Fibroblast of the aortic adventitia (primary cell): ENCODE measurements at places on chromosomes 16 and 17.

GRCh38 chr17:68567581-68567980 is 33.6 kb downstream of the FAM20A start:
- no peak for DNase-seq

DNA sequence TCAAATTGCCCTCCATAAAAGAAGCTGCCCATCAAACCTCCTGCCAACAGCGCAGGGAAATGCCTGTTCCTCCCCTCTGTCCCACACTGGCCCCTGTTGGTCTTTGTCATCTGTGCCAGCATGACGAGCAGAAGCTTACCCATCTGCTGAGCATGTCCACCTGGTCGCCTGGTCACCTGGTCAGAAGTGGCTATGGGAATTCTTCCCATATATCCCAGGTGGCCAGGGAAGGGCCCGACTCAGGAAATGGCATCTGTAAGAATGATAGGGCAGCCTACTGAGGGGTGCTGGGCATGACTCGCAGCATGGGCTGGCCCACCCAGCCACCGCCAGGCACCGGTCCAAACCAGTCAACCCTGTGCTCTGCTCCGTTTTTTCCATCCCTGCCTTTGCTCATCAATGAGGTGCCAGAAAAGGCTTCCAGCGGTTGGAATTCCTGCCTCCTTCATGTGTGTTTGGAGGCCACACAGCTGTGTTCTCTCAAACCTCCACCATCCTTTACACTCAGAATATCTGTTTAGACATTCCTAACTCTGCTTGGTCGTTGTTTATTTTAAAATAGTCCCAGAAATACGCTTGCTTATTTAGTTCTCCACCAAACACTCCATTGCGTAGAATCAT is 145.2 kb downstream of the CLEC16A start:
- DNase-seq, result peak; percentile 67

DNA sequence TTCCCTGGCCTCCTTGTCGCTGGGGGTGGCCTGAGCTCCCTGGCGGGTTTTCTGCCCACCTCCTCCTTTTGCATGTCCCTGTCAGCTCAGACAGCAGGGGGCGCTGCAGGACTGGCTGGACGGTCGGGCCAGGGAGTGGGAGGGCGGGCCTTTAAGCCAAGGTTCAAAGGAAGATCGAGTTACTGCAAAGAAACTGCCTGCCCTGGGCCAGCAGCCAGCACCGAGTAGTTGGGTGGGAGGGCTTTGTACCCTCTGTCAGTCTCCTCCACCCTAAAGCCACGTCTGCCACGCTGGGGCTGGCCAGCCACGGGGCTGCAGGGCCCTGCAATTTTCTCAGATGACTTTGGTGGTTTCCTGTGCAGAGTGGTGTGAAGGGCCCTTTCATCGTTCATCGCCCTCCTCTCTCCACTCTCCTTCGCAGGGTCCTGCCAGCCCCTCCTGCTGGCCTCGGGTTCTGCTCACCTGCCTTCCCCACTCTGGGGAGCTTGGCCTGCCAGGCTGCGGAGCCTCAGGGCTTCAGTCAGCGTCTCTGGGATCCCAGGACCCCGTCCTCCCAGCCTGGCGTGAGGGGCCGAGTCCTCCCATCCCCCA is 12.3 kb downstream of the GPR142 start:
- DNase-seq, result peak; percentile 74

DNA sequence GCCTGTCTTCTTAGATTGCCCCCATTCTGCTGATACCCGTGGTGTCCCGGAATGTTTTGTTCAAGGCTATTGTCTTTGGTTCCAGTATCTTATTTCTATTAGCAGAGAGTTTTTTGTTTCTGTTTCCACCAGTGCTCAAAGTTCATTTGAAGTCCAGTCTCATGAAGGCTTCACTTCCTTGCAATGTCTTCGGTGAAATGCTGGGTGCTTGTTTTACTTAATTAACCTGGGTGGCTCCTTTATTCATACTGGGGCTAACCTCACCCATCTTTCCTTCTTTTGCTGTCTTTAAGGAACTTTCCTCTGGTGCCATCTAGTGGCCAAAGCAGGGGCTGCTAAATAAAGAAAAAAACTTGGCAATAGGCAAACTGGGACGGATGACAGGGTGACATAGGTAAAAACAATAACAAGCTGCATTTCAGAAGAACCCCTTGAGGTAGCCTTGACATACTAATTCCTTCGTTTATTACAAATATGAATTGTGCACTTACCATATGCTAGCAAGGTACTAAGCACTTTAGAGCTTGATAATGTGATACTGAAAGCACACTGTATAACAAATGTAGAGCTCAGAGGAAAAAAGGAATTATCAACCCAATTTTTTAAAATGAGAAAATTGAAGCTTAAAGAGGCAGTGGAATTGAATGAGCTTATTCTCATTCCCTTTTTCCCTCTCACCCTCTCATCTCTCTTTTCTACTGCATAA is 2.8 kb upstream of the SMIM36 start:
- peak; percentile 78 for DNase-seq

GRCh38 chr17:11855306-11855705 is 142.0 kb downstream of the ZNF18 start:
- DNase-seq, result no peak

GRCh38 chr16:57508035-57508425 is 21.7 kb upstream of the DOK4 start:
- DNase-seq, result no peak

- DNase-seq, result peak; percentile 24
These were observed 184.0 kb downstream of the CYLD start for GRCh38 chr16:50925758-50926357.

- DNase-seq, result peak; percentile 33
These were observed 30.3 kb downstream of the CACNA1H start for GRCh38 chr16:1182950-1183907.

DNA sequence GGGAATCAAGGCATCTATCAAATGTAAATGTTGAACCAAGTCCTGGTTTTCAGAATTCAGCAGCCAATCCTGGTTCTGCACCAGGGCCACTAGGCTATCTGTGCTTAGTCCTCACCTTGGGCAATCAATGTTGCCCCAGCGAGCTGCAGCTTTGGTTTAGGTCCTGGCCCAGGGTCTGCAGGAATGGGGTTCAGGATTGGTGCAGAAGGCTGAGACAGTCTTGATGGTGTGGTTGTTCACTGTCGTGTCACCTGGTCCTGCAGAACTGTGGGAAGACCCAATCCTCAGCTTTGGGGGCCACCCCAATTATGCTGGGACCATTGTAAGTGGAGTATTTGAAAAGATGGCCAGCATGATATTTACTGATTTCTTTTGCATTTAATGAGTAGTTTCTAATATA is 10.6 kb downstream of the TERF2IP start:
- no peak for DNase-seq

DNA sequence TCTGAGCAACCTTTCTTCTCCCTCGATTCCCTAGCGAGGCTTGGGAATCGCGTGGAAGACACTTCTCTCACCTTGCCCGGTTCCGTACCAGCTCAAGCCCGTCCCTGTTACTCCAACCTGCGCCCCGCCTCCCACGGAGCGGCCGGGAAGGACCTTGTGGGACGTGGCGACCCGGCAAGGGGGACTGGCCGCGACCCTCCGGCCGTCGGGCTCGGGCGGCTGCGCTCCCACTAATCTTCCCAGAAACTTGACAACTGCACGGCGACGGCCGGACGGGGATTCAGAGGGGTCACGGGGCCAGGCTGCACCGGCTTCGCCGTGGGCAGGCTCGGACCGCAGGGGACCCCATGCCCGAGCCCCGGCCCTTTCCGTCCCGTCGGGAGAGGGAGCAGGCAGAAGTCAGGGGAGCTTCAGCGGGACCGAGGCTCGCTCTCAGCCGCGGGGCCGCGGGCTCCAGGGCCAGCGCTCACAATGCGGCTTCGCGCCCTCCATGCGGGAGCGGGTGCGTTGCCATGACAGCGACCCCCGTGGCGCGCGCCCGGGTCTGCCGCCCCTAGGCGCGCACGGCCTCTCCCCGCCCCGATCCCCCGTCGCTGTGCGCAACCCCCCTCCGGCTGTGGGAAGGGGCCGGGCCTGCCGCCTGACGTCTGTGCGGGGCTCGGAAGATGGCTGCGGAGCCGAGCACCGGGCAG is at the start of gene SGSM2:
Gene SGSM2, plus strand, starts transcription at position 650 of the 692 bp plus-strand sequence. CDS start 188 bp downstream, outside the sequence.
- DNase-seq, result peak; percentile 16

- no peak for DNase-seq
These were observed 73.8 kb downstream of the NDE1 start for GRCh38 chr16:15723808-15724207.

DNA sequence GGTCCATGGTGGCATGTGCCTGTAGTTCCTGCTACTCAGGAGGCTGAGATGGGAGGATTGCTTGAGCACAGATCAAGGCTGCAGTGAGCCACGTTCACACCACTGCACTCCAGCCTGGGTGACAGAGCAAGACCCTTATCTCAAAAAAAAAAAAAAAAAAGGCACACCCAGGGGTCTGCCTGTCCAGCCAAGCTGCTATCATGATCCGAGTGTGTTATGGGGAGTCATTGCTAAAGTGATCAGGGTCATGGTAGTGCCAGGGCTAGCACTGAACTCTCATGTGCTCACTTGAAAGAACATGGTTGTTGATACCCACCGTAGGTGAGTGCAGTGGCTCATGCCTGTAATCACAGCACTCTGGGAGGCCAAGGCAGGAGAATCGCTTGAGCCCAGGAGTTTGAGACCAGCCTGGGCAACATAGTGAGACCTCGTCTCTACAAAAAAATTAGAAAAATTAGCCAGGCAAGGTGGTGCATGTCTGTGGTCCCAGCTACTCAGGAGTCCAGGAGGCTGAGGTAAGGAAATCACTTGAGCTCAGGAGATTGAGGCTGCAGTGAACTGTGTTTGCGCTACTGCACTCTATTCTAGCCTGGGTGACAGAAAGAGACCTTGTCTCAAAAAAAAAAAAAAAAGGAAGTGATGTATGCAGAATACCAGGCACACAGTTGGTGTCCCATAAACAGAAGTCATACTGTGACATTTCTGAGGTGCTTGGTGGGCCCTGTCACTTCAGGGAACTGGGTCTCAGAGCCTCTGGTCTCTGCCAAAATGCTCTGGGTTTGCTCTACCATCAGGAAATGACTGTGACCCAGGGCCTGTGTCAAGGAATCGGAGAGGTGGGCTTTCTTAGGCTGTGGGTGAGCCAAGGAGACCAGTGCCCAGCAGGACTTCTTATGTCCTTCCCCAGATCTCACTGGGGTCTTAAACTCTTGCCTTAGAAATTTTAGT is 2.2 kb downstream of the PRM1 start:
- DNase-seq, result no peak

DNA sequence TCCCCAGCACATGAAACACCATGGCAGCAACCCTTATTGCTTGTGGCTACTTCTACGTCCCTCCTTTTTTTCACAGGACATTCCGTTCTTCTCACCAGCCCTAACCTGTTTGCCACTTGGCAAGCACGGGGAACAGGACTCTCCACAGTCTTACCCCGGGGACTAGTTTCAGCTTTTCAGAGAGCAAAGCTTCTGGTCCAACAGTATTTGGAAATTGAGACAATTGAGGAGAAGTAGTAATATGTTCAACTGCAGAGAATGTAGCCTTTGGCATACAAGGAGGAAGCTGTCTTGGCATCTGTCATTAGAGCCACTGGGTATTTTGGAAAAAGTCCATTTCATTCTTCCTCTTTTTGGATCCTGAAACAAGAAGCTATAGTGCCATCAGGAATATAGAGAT is 65.7 kb downstream of the MAP2K6 start:
- DNase-seq, result no peak

DNA sequence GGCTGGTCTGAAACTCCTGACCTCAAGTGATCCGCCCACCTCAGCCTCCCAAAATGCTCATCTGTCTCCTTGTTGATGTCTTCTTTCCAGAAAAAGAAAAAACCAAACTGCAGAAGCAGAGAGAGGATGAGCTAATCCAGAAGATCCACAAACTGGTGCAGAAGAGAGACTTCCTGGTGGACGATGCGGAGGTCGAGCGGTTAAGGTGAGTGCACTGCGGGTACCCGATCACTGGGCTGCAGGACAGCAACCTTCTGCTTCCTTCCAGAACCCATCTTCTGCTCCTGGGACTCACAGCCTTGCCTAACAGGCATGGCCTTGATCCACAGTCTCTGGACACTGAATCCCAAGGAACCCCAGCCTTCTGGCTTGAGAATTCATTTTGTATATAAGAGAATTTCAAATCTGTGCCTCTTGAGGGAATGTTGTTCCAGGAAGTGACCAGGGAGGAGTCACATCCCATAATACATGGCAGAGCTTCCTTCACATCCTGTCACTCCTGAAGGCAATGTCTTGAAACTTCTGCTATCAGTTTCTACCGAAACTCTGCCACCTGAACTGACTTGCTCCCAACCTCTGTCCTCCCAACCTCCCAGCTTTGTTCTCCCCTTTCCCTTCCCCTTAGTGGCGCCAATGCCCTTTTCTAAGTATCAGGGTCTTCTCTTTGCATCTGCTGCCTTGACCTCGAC is 61.7 kb downstream of the MARF1 start:
- DNase-seq, result no peak

DNA sequence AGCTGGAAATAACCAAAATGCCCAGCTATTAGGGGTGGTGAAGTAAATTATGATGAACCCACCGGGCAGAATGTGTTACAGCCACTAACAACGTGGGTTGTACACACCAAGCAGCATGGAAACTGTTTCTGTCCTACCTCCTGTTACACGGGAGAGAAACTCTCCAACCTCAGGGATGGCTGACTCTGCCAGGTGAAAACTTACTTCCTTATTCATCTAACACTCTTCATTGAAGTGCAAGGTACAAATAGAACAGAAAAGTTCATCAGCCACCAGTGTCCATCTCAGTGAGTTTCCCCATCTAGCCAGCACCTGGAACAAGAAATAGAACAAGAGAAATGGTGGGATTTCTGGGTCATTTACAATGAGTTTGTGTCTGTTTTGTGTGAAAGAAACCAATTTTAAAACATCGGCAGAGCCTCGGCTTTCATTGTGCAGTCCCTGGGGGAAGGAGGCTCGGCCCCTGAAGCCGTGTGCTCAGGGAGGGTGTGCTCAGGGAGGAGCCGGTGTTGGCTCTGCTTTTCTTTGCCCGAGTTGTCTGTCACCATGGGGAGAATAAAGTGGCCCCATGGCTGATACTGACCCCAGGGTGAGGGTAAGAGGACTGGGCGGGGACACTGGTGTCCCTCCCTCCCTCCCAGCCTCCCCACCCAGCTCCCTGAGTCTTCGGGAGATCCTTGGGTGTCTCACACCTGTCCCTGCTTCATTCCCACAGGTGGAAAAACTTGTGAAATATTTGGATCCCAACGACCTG is 39.8 kb downstream of the RAB11FIP4 start:
- DNase-seq, result no peak

GRCh38 chr16:27973678-27974077 is 89.8 kb downstream of the GSG1L start:
- DNase-seq, result no peak

GRCh38 chr17:50634915-50635731 is 442 bp downstream of the ABCC3 start:
- no peak for DNase-seq

DNA sequence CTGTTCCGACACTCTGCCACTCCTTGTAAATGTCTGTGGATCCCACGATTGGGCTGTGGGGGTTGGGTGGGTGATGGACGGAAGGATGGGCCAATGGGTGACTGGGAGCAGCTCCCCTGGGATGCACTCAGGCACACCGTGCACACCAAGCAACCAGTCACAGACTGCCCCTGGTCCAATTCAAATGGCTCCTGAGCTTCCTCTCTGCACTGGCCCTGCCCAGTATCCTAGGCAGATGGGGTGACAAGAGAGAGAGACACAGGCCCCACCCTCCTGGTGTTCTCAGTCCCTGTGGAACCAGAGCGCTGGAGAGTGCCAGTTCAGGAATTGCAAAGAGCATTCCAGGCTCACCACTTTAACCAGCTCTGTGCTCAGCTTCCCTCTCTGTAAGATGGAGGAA is 32.8 kb downstream of the BEAN1 start:
- DNase-seq, result no peak
